ENCODE measurements at places on chromosomes 3 and 15.

DNA sequence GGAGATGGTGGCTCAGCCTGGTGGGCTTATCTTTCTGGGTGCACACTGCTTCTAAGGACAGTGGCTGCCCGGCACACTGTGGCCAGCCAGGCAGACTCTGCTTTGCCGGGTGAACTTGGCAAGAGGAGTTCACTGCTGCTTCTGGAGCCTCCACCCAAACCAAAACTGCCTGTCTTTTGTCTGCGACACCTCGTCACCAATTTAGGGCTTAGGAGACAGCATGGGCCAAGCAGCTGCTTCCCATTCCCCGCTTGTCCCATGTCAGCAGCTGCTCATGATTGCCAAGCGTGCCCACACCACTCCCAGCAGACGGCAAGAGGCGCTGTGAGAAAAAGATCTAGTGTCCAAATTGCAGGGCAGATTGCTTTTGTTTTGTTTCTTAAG lies 57.3 kb downstream of the LSM3 start:
- no peak for DNase-seq

DNA sequence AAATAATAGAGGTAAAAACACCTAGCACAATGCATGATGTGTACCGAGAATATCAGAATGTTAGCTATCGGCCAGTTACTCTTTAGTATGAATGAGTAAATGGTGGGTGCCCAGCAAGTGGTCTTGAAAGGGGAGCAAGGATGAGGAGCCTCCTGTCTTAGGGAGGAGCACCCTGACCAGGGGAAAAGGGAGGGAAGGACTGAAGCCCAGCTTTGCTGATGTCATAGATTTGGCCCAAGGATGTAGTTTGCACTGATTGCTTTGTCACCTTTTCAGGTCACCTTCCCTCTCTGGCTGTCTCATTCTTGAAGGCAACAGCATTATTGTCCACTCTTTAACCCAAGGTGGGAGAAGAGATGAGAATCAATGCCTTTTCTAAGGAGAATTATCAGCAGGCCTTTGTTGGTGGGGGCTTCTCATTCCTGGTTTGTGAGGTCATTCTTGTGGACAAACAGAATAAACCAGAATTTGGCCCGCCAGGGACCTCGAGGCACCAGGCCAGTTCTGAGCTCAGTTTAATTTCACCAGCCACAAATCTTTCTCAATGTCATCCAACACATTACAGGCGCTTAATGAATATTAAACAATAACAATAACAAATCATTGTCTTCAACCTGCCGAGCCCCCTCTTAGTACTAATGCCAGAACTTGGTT lies 231.3 kb downstream of the VPS13C start:
- DNase-seq = no peak

GRCh38 chr3:72181251-72181650 lies 396.3 kb upstream of the PROK2 start:
- no peak for DNase-seq

- no peak for DNase-seq
Measured at GRCh38 chr3:76679541-76679940, 360.4 kb upstream of the ROBO2 start.

DNA sequence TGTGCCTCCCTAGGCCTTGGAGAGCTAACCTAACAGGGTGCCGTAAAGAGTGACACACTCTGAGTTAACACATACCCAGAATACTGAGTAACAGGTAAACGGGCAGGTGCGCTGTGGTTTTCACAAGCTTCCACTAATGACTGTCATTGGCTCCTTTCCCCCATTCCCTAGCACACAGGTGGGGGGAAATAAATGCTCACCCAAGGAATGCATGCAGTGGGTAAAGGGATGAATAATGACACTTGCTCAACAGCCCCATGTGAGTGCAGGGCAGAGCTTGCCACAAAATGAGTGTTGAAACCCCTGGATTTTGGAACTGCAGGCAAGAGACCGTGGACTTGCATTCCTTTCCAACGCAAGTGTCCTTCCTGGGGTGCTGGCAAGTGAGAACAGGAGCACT lies 57.6 kb downstream of the ADAMTS17 start:
- DNase-seq = no peak

DNA sequence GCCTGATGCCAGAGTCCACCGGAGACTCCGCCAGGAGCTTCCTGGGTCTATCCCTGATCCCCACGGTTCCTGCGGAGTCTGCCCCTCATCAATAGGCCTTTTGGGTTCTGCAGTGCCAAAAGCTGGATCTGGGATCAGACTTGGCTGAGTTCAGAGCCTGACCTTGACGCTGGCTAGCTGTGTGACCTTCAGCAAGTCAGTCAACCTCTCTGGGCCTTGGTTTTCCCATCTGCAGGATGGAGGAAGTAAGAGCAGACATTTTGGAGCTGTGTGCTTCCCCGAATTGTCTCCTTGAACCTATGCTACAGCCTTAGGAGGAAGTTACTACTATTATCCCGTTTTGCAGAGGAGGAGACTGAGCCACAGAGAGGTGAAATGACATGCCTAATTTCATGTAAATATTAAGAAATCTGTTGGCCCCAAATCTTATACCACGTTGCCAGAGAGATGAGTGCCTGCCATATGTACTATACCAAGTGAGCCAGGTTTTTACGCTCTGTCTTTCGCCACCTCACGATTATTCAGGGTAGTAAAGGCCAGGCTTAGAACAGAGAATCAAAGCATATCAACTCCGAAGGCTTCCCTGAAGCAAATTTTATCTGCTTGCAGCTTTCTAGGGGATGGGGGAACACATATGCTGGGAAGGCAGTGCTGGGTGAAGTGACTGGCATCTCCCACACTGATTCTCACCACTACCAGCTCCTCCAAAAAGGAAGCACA lies 112.5 kb downstream of the SRGAP3 start:
- no peak for DNase-seq

DNA sequence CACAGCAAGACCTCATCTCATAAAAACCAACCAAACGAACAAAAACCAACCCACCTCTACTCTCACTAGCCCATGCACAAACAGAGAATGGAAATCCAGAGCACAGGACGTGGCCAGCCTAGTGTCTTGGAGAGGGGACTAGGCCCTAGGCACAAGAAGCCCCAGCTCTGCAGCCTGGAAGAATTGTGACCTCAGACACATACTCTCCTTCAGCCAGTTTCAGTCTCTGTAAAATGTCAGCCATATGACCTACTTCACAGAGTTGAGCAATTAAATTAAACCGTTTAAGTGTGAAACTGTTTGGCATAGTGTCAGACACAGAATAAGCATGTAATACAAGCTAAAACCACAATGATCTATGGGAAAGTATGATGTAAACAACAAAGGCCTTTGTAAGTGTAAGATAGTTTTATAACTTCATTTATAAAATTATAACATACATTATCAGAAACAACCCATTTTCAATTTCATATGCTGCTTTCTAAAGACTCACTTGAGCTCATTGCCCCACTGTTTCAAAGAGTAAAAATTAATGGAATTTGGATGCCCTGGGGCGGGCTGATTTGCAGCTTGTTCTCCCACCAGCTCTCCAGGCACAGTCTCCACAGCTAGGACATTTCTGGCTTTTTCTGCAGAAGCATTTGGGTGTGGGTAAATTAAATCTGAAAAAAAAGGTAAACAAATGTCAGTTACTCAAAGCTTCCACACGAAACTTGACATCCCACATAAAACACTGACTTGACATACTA lies 32.9 kb downstream of the TBC1D2B start:
- DNase-seq = peak; percentile 50

- DNase-seq = no peak
Measured at GRCh38 chr3:13240928-13241618, 167.8 kb upstream of the IQSEC1 start.

GRCh38 chr3:141000027-141000663 lies 51.0 kb upstream of the SPSB4 start:
- peak; percentile 45 for DNase-seq

DNA sequence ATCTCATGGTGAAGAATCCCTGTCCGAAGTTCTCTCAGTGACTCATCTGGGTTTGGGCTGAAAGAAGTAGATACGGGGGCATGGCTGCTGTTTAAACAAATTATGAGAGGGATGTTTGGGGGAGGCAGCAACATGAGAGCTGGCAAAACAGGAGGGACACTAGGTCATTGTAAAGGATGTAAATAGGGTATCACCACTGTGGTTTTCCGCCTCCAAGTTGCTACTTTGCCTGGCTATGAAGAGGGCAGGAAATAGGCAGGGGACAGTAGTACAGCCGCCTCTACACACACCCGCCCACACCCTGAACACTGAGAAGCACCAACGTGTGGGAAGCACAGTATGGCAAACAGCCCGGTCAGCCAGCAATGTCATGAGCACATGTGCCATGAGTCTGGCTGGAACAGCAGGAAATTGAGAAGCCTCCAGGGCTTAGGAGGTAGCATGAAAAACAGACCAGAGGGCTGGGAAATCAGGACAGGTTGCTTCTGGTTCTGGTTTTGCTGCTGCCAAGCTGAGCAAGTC lies 17.1 kb downstream of the HEXA start:
- no peak for DNase-seq

DNA sequence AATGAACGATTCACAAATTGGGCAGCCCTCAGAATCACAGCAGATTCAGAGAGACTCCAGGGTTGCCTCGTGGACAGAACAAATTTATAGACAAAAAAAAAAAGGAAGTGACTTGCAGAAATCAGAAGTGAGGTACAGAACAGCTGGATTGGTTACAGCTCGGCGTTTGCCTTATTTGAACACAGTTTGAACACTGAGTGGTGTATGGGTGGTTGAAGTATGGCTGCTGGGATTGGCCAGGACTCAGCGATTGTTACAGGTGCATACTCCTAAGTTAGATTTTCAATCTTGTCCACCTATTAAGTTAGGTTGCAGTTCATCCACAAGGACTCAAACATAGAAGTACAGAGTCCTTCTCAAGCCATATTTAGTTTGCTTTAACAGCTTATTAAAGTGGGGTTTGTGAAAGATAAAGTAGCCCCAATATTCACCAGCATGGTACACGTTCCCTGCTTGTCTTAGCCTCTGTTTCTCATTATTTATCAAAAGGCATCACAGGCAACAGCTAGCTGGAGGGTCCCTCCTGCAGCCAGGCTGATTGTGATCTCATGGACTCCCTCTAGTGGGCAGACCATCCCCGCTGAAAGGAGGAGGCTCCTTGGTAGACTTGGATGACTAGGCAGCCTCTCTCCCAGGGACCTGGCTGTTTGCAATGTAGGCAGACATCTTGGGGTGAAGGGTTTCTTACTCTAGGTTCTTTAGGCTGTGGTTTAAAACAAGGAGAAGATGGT lies 17.6 kb upstream of the ALDH1L1 start:
- DNase-seq = peak; percentile 38

- DNase-seq = no peak
Measured at GRCh38 chr3:55427739-55428138, 59.4 kb downstream of the WNT5A start.

GRCh38 chr3:33322412-33322811 lies 45.2 kb downstream of the FBXL2 start:
- DNase-seq = no peak

- no peak for DNase-seq
Measured at GRCh38 chr3:37849146-37849923, 12.3 kb upstream of the CTDSPL start.

DNA sequence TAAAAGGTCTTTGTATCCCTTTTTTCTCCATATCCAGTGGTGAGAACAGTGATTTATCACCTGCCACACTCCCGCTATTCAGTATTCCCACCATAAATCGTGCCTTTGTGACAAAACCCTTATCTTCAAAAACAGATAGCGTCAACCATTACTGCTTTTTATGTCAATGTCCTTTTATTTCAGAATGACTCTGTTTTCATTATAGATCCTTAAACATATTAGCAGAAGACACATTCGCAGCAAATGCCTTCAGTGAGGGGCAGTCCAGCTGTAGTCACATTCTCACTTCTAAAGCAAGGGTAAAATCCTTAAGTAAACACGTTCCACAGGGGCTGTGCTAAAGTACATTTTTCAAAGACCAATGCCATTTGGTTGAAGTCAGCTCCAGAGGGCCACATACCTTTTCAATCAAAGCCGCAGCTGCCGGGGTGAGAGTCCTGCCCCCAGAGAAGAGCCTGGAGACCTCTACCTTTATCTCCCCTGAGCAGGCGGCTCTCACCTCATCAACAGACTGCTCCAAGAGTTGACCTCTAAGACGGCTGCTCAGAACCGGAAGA lies 53.4 kb downstream of the PDZRN3 start:
- no peak for DNase-seq

DNA sequence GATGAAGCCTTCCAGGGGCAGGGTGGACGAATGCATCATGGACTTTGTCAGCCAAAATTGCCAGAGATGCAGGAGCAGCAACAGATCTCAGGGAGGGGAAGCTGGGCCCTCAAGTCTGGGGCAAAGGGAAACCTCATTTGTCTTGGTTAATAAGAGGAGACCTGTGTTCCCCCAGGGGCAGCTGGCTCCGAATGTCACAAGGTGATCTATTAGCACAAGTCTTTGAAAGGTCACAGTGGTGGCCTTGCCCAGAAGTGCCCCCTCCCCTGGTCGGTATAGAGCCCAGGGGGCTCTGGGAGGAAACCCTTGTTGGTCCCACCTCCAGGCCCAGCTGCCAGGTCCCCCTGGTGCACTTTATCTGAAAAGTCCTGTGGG lies 46.2 kb downstream of the ABTB1 start:
- DNase-seq = no peak

DNA sequence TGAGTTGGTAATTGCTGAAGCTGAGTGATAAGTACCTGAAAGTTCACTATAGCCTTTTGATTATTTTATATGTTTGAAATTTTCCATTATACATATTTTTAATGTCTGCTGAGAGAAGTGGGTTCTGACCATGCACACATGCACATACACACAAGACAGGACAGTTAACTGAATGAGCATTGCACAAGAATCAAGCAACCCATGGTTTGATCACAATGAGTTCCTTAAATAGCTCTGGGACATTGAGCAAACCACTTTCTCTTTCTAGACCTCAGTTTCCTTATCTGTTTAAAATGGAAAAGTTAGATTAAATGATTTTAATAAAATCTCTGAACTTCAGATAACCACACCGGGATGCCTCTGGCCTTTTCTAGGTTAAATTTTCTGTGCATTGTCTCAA lies 26.7 kb downstream of the SNTN start:
- no peak for DNase-seq

GRCh38 chr15:92960996-92961681 lies 61.0 kb downstream of the CHD2 start:
- DNase-seq = no peak

DNA sequence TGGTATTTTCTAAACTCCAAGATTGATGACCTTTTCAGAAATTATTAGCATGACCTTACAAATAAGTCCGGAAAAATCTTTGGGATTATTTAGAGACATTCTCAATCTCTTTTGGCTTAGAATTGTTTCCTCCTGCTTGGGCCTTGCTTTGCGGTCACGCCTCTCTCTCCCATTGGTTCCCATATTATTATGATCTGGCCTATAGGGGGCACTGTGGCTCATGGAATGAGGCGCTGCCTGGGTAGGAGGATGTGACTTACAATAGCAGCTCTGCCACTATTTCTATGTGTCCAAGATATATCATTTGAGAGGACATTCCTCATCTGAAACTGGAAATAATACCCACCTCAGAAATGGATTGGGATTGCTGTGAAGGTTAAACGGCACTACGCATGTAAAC lies 464.9 kb downstream of the MFSD1 start:
- no peak for DNase-seq

- DNase-seq = no peak
Measured at GRCh38 chr3:128902426-128902825, 23.0 kb downstream of the ACAD9 start.

DNA sequence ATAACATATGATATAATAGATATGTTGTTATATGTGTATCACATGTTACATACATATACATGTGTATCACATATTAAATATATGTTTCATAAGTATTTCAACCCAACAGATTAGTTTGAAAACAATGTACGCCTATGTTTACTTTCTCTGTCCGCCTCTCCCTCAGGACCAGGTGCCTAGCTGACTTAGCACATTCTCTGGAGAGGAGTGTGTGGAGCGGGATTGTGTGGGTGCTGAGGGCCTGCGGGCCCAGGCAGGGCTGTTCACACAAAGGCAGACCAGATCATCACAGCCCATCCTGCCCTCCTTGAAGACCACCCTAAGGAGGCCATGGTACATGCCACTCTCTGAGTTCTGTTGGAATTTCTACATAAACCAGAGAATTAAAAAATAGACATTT lies 81.0 kb downstream of the PLXNA1 start:
- DNase-seq = no peak

Measured in CD4-positive, alpha-beta T cell treated with Interleukin-21 for 1 hour (primary cell).